ENCODE measurements at places on chromosomes 3 and 15.

GRCh38 chr15:90561344-90562244 is 31.9 kb downstream of the CRTC3 start:
- DNase-seq = no peak

DNA sequence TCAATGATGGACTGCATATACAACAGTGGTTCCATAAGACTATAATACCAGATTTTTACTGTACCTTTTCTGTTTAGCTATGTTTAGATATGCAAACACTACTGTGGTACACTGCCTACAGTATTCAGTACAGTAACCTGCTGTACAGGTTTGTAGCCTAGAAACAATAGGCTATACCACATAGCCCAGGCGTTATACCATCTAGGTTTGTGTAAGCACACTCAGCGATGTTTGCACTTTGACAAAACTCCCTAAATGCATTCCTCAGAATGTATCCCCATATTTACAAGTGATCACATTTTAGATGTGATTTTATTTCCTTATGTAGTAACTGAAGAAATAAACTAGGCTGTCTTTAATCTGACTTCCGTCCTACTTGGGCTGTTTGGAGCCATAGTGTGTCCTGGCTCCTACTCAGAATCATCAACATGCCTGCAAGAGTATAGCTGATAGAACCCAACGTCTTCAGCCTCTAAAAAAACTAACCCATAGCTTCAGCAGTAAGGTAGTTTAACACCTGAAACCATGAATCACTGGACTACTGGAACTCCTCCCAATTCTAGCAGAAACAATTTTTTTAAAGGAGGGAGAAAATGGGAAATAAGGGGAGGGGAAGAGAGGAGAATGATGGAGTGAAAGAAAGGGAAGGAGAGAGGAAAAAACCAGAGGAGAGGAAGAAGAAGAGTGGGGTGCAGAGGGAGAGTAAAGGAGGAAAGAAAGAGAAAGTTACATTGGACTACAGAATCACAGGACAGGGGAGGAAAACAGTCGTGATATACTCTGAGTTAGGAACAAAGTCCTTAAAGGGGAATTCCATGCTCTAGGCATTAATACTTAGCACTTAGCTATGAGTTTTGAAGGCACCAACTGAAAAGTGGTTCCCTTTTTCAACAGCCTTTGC is 67.7 kb upstream of the PLXND1 start:
- no peak for DNase-seq

GRCh38 chr3:154791611-154792010 is 288.5 kb upstream of the MME start:
- DNase-seq = no peak

DNA sequence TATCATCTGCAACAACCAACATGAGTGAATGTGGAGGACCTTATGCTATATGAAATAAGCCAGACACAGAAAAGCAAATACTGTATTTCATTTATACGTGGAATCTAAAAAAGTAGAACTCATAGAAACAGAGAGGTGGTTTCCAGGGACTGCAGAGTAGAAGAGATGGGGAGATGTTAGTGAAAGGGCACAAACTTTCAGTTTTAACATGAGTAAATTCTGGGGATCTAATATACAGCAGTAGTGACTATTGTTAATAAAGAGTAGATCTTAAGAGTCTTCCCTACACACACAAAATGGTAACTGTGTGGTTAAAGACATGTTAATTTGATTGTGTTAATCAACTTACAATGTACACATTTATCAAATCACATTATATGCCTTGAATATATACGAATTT is 20.9 kb upstream of the MELTF start:
- DNase-seq = no peak

GRCh38 chr3:127425505-127426443 is 137.9 kb upstream of the PRR20G start:
- no peak for DNase-seq

All from HuH-7.5 (cell line).